CD4-positive, alpha-beta T cell treated with Interleukin-4 for 1 hour (primary cell): ENCODE measurements at places on chromosomes 6 and 20.
A peak's percentile ranks its signal among the peaks of the same experiment; 100 is the strongest.

- DNase-seq: no peak
These were observed 306.3 kb downstream of the PHF3 start for GRCh38 chr6:63941747-63942470.

- DNase-seq: no peak
These were observed 65.6 kb downstream of the CDC5L start for GRCh38 chr6:44453146-44453545.

GRCh38 chr6:146865756-146866379 is 267.1 kb downstream of the ADGB start:
- DNase-seq: no peak

- no peak for DNase-seq
These were observed 151.7 kb upstream of the BEND3 start for GRCh38 chr6:107267006-107267405.

GRCh38 chr20:44054118-44054517 is 132.9 kb downstream of the JPH2 start:
- no peak for DNase-seq

- no peak for DNase-seq
These were observed 729.4 kb downstream of the HACE1 start for GRCh38 chr6:104130343-104130742.

- no peak for DNase-seq
These were observed 899.0 kb downstream of the TFAP2A start for GRCh38 chr6:9515633-9516606.

- no peak for DNase-seq
These were observed 567.4 kb downstream of the CBLN4 start for GRCh38 chr20:55437798-55438415.

DNA sequence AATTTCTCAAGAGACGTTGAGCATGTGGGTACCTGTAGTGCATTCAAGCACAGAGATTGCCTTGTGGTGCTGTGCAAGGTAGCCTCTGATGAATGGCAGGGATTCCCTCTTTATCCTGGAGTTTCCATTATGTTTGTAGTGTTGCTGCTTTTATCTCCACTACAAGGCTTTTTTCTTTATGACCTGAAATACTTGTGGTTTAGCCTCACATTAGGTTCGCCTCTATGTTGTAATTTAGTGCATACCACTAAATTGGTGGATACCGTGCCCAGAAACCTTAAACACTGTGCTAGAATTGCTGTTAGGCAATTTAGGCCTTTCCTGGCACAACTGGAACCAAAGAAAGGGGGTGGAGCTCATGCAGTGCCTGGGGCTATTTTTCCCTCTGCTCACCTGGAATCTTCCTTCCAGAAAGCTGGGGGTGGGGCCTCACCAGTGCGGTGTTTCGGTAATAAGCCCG is 76.8 kb downstream of the NCOA7 start:
- no peak for DNase-seq

GRCh38 chr6:148883270-148883669 is 136.4 kb downstream of the UST start:
- DNase-seq: no peak

DNA sequence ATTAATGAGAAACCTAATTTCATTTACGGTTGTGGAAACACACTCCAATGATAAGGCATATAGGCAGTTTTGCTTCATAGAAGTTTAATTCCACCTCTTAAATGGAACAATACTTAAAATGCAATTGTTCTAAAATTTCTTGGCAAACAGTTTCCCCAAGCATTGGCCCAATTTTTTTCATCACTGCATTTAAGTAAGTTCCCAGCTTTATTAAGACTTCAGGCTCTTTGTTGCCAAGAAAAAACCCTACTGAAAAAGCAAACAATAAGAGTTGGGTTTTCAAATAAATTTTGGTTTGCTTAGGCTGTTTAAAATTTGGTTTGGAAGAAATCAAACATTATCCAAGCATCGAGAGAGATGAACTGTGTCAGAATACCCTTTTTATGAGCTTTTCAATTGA is 690.9 kb upstream of the NRSN1 start:
- DNase-seq: no peak

DNA sequence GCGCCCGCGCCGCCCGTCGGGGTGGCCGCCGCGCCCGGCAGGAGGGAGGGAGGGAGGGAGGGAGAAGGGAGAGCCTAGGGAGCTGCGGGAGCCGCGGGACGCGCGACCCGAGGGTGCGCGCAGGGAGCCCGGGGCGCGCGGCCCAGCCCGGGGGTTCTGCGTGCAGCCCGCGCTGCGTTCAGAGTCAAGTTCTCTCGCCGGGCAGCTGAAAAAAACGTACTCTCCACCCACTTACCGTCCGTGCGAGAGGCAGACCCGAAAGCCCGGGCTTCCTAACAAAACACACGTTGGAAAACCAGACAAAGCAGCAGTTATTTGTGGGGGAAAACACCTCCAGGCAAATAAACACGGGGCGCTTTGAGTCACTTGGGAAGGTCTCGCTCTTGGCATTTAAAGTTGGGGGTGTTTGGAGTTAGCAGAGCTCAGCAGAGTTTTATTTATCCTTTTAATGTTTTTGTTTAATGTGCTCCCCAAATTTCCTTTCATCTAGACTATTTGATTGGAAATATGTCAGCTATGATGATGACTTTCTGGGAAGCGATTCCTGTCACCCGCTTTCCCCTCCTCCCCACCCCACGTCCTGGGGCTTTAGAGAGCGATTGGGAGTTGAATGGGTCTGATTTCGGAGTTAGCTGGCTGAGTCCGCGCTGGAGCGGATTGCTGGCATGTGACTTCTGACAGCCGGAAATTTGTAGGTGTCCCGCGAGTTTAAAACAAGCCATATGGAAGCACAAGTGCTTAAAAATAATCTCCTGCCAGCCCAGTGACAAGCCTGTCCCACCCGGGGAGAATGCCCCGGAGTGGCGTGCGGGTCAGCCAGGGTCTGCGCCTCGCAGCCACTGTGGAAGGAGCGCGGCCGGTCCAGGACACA is 1.1 kb downstream of the ESR1 start:
- no peak for DNase-seq

- DNase-seq: peak; percentile 42
These were observed 1.5 kb downstream of the TAGAP start for GRCh38 chr6:159043251-159043650.

DNA sequence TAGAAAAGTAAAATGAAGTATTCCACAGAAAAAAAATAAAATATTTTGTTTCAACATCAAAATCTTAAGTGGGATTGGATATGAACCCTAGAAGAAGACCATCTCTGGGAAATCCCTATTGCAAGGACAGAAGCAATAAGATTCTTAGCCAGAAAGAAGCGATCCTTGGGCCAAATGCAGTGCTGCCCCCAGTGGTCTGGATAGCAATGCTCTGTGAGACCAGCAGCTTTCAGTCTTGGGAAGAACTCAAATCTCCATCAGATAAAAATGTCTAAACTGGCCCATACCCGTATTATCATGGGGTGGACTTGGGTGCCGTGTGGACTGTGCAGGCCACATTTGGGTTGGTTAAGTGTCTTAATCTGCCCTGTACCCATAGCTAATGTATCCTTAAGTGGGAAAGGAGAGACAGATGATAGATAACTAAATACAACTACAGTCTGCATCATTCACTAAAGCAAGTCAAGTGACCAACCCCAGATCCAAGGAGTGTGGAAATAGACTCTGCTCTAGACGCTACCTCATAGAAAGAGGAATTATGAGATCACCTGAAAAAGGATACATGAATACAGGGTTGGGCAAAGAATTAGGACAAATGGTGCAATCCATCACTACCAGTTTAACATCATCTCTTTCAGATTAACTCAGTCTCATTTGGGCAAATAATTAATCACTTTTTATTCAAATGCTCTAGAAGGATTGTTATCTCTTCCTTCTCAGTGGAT is 38.9 kb upstream of the SNAP25 start:
- DNase-seq: no peak

DNA sequence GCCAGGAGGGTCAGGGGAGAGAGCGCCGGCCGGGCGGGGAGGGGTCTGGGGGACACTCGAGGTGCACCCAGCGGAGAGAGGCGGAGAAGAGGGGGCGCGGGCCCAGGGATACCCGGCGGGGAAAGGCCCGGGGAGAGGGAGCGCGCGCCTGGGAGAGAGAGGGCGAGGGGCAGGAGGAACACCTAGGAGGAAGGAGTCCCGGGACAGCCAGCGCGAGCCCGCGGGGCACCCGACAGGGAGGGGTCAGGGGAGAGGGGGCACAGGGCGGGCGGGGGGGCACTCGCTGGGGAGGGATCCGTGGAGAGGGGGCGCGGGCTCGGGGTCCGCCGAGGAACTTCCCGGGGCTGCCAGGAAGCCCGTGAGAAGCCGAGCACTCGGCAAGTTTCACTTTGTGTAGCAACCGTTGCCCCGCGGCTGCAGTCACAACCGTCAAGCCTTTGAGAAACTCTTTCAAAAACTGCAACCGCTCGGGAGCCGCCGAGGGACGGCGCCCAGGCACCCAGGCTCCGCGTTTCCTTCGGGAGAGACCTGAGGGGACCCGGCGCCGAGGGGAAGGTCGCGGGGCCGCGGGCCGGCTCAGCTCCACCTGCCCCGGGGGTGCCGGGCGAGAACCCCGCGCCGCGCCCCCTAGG is 471 bp downstream of the EZR start:
- peak; percentile 73 for DNase-seq

DNA sequence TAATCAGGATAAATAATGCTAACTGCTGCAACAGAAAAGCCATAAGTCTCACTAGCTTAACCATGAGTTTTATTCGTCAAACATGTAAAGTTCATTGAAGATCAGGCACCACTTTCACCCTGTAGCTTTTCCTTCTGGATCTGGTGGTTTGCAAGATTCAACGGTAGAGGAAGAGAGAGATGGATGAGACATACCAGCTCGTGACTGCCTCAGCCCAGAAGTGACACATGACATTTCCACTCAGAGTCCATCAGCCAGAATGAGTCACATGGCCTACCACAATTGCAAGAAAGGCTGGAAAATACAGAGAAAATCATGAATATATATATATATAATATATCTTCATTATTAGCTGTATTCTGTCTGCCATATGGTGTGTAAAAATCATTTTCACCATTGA is 29.0 kb downstream of the SPTLC3 start:
- DNase-seq: no peak

DNA sequence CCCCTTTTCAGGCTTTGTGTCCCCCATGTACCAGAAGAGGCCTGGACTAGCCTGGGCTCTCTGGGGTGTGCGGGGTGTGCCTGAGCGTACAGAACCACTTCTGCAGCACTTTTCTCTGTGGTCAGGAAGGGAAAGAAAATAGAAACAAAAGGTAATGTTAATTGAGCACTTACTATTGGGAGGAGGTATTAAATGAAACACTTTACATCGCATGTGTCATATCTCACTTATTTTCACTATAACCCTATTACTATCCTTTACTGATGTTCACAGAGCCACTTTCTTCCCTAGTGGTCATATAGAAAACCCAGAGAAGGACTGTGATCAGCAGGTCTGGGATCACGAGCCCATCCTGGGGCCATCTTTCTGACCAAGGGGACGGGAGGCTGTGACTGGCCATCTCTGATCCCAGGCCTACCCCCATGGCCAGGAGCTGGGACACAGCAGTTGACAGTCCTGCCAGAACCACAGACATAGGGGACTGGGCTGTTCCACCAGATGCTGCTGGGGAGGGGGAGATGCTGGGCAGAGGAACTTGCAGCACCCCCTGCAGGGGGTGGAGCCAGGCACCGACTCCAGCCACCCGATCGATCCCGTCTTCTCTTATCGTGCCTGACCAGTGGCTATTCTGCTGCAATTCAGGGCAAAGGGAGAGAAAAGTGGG is 107.6 kb downstream of the VEGFA start:
- no peak for DNase-seq

GRCh38 chr6:5645328-5646290 is 361.1 kb downstream of the NRN1 start:
- no peak for DNase-seq

DNA sequence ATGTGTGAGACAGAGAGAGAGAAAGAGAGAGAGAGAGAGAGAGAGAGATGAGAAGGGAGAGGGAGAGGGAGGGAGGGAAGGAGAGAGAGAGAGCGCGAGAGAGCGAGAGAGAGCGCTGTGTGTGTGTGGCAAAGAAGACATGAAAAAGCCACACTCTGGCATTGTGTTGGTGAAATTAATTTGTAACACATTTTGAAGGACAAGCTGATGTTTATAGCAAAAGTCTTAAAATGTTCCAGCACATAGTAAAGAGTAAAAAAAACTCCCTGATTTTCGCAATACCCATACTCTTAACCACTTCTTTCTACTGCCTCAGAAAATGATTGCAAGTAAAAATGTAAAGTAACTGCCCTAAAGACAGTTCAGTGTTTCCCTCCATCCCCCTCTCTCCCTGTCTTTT is 56.7 kb downstream of the SLC22A1 start:
- DNase-seq: no peak

DNA sequence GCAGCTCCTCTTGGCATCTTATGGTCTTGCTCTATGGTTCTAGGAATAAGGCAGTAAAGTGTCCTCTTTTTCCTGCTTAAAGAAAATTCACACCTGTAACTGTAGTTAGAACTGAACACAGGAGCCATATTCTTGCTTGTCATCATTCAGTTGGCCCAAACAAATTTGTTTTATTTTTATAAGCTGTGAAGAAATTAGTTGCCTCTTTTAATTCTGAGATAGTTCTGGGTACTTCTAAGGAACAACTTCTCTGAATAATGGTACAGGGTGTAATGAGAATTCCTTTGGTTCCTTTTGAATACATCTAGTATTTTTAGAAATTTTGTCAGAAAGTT is 1.4 kb downstream of the MAP3K4 start:
- DNase-seq: no peak

GRCh38 chr20:1002682-1003561 is 811 bp upstream of the RSPO4 start:
- no peak for DNase-seq

DNA sequence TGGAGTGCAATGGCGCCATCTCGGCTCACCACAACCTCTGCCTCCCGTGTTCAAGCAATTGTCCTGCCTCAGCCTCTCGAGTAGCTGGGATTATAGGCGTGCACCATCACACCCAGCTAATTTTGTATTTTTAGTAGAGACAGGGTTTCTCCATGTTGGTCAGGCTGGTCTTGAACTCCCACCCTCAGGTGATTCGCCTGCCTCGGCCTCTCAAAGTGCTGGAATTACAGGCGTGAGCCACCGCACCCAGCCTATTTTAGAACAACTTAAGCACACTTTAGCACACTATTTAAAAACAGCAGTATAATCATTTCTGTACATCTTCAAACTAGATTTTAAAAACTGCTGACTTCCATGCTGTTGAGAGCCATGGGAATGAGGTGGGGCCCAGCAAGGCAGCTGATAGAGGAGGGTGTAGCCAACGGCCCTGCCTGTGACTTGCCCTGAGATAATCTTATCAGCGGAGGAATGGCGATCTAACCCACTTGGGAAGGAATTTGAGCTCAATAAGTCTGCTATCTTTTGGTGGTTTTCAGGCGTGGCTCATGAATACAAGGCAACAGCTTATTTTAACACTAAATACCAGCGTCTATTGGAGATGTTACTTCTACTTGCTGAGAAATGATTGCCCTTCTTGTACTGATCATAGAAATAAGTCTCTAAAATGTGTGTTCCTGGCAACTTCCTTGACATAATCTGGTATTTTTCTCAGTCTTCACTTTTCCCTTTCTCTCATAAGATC is 12.1 kb downstream of the ZDHHC14 start:
- DNase-seq: no peak

- DNase-seq: no peak
These were observed 1.4 kb upstream of the NRN1 start for GRCh38 chr6:6008089-6008647.

DNA sequence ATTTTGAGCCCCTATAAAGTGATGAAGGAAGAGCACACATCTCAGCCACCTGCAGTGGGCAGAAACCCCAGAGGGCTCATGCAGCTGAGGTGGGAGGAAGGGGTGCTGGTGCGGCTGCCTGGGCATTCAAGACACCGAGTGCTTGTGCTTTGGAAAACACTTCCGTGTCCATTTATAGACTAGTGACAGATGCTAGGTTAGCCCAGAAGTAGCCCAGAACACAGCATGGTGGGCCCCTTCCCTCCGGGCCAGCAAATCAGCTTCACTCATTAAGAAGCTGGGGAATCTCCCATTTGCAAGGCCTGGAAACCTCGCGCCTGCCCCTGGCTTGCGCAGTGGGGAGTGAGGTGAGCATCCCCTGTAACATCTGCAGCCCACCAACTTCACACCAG is 12.9 kb downstream of the BEND3 start:
- DNase-seq: no peak
